ENCODE measurements at places on chromosomes 12 and 14. TPM values are rescaled to one million over a fixed set of nuclear protein-coding genes. Genes with fewer than 3 reads are reported as not detected.

Gene NXPH4
- 1.4 TPM for polyA plus RNA-seq

Gene MUCL1
- not detected for polyA plus RNA-seq

Gene RERGL
- polyA plus RNA-seq, result not detected

Gene AGAP2
- polyA plus RNA-seq, result 4.0 TPM

Gene TRHDE
- not detected for polyA plus RNA-seq

Gene SDS
- polyA plus RNA-seq, result not detected

Gene WBP11
- 60.5 TPM for polyA plus RNA-seq

Gene PSMC6
- 70.9 TPM for polyA plus RNA-seq

Gene RERG
- polyA plus RNA-seq, result not detected

Gene GALNT16
- polyA plus RNA-seq, result not detected

Gene DDX24
- 155 TPM for polyA plus RNA-seq

Gene CPNE8
- polyA plus RNA-seq, result 0.50 TPM

Gene CPNE6
- not detected for polyA plus RNA-seq

Gene LRRK2
- 8.3 TPM for polyA plus RNA-seq

Gene RBMS2
- polyA plus RNA-seq, result 0.69 TPM

Gene LRRC10
- not detected for polyA plus RNA-seq

- no peak for DNase-seq
Observed at GRCh38 chr14:102238131-102238530, 66.8 kb downstream of the MOK start.

- peak; percentile 18 for DNase-seq
Observed at GRCh38 chr12:27220055-27220987, 23.8 kb upstream of the STK38L start.

DNA sequence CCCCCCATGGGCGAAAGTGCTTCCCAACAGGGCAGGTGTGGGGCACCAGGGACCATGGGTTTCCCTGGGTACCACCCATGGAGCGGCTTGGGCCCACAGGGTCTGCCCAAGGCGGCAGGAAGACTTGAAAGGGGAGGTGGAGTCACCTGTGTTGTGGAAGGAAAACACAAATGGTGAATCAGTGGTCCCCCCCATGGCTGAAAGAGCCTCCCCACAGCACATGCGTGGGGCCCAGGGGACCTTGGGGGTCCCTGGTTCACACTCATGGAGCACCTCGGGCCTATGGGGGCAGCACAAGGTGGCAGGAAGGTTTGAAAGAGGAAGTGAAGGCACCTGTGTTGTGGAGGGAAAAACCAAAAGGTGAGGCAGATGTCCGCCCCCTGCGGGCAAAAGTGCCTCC lies 581.9 kb downstream of the ALG10 start:
- no peak for DNase-seq

- no peak for DNase-seq
Observed at GRCh38 chr14:74591899-74592298, 20.1 kb downstream of the LTBP2 start.

- DNase-seq, result no peak
Observed at GRCh38 chr14:41872931-41873685, 266.4 kb downstream of the LRFN5 start.

DNA sequence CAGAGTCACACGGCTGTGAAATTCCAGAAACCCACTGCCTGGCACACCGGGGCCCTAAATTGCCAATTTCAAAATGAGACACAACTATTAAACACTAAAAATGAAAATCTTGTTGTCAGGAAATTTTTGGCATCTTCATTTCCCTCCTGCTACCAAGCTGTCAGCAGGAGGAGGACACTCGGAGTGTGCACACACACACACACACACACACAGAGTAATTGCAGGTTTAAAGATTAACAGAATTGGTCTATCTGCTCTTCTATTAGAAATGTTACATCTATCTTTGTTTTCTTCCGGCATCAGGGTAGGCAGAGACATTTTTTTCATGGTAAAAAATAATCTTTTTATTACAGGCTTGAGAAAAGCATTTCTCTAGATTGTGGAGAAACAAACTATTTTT lies 314.2 kb downstream of the EGLN3 start:
- no peak for DNase-seq

GRCh38 chr12:67415473-67415872 lies 146.3 kb downstream of the CAND1 start:
- no peak for DNase-seq

DNA sequence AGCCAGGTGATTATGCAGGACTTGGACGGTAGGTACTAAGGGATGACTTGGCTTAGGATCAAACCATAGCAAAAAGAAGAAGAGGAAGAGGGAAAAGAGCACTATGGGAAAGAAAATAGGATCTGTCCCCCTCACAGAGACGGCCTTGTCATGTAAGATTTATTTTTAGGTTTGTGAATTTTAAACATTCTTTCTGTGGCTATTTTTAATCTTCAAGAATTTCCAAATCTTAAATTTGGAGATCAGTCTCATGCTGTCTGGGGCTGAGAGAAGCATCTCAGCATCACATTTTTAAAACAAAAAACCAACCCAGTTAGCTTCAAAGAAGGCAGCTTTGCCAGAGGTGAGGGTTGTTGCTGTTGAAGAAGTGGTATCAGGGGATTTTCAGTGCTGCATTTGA lies 52.6 kb upstream of the STRN3 start:
- DNase-seq, result no peak

DNA sequence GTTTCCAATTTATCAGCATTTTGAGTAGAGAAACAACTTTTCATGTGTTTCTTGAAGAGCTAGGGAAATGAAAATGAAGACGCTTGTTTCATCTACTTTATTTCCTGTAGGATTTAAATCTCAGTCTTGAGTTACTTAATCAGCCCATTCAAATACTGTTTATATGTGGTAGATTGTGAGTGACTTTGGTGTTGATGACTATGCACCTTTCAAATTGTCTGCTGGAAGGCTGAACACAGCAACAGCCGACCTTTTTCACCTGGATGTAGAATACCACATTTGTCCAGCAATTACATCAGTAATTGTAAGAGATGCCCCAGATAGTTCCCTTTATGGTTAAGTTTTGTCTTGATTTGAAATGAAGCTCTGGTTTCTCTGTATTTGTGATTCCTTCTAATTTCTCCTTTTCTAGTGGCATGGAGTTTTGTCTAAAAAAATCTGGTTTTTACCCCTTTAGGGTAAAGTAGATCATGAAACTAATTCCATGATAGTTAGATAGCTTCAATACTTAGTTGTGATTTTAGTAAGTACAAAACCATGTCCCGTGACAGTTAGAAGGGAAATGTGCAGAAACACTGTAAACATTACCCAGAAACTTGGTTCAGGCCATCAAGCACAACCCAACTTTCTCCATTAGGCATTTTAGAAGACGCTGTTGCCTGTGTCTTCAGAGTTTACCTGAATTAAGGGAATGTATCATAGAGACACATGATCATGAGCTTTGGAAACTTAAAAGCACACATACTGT lies 165.0 kb downstream of the SRGAP1 start:
- DNase-seq, result no peak

GRCh38 chr14:33909380-33910084 lies 41.3 kb downstream of the EGLN3 start:
- no peak for DNase-seq

- no peak for DNase-seq
Observed at GRCh38 chr12:89839444-89839843, 130.8 kb upstream of the ATP2B1 start.

DNA sequence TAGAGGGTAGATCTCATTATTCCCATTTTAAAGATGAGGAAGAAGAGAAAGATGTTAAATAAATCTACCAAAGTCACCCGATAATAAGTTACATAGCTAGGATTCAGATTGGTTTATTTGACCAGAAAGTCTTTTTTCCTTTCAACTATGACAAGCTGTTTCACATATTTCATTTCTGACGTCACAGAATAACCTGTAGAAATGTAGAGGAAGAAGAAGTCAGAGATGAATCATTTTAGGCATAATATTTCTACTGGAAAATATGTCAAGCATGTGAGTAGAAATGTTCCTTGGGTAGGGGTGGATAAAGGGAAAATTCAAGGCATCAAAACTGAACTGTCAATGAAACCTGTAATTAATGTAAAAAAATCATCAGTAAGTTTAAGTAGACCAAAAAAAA lies 107.0 kb downstream of the MGST1 start:
- DNase-seq, result no peak

DNA sequence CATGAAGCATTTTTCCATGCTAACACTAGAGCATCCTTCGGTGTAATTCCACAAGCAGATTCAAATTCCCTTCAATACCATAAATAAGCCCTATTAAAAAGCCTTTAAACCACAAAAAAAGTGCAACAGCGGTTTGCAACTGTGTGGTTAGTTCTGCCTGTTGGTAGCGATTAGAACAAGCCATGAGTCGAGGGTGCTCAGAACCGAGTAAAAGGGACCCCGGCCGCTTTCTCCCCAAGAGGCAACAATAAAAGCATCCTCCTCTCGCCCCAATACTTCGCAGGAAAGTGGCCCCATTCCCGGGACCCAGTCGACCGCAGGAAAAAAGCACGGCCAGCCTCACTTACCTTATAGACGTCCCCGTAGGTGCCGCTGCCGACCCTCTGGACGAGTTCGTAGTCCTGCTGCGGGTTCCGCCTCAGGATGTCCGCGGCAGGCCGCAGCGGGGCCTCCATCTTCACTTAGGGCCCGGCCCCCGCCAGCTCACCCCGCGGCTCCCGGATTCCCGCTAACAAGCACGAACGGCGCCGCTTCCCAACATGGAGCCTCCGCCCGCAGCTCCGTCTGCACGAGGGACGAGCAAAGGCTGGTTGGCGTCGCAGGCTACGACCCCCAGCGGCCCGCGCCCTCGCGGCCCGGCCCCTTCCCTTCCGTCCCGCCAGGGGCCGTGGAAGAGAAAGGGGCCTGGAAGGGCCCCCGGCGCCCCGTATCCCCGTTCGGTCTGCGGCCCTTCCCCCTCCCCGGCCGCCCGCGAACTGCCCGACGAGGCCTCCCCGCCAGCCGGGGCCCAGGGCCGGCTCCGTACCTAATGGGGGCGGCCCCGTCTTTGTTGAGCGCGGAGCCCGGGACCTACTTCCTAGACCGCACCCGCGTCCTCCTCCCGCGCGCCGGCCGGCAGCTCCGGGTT lies 521 bp downstream of the MAP4K5 start:
- DNase-seq, result peak; percentile 28

DNA sequence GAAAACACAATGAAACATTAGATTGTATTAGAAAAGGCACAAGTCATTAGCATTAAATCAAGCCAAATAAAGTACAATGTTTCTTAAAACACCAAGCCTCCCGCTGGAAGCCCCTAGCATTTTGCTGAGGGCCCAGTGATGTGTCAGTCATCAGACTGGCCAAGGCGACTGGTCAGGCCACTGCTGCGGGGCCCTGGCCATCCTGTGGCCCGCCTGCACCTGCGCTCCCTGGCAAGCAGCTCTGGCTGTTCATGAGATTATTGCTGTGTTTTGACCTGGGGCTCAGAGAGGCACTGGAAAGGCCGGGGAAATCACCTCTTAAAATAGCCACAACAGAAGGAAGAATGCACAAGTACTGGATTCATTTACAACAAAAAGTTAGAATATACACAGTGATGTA lies 24.2 kb upstream of the AMN start:
- DNase-seq, result no peak

DNA sequence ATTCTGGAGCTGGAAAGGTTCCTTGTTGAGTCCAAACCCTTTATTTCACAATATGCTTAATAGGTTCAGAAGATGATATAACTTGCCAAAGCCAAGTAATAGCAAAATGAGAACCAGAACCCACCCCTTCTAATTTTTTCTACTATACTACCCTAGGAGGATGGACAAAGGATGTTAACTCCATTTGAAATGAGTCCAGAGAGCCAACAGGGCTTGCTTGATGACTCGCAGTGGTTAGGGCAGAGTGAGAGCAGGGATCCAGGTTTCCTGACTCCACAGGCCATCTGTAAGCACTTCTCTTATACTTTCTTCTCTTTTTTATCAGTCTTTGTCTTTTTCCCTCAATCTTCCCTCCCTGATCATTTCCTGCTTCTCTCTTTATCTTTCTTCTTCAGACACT lies 668.1 kb downstream of the MED13L start:
- DNase-seq, result no peak

DNA sequence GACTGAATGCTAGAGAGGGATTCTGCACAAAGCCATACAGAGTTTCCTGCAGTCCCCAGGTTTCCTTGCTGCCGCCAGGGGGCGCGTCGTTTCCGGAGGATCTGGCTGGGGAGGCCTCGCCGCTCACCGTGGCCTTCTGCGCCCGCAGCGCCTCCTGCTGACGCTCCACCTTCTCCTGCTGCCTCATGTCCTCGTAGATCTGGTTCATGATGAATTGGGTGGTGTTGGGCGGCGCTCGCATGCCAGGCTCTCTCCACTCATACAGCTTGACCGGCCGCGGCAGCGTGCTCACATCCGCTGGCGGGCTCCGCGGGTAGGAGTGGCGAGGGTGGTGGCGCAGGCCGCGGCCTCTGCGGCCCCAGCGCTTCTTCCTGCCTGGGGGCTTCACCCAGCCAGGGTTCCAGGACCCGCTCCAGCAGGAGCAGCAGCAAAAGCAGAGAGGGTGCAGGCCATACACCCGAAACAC lies 987 bp downstream of the CCER1 start:
- no peak for DNase-seq

DNA sequence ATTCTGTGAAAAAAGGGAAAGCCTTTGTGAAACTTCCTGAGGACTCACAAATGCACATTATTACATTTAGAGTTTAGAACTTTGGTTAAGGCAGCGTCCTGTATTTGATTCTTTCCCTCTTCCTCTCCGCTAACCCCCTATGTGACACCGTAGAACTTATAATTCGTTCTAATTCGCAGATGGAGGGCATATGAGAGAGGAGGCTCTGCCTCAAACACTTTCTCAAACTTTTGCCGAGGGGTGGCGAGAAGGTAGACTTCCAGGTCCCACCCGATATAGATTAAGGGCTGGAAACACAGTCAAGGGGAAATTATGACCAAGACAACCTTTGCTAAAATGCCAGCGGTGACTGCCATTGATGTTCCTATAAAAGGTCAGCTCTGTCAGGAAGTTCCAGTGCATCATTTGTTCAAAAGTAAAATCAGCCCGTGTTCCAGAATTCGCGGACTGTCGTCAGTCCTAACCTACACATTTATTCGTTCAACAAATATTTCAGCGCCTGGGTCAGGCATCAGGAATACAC lies 904 bp upstream of the PAPOLA start:
- no peak for DNase-seq

- no peak for DNase-seq
Observed at GRCh38 chr12:69840727-69841126, 15.7 kb downstream of the MYRFL start.

- DNase-seq, result no peak
Observed at GRCh38 chr12:15662983-15663659, 126.1 kb downstream of the EPS8 start.

DNA sequence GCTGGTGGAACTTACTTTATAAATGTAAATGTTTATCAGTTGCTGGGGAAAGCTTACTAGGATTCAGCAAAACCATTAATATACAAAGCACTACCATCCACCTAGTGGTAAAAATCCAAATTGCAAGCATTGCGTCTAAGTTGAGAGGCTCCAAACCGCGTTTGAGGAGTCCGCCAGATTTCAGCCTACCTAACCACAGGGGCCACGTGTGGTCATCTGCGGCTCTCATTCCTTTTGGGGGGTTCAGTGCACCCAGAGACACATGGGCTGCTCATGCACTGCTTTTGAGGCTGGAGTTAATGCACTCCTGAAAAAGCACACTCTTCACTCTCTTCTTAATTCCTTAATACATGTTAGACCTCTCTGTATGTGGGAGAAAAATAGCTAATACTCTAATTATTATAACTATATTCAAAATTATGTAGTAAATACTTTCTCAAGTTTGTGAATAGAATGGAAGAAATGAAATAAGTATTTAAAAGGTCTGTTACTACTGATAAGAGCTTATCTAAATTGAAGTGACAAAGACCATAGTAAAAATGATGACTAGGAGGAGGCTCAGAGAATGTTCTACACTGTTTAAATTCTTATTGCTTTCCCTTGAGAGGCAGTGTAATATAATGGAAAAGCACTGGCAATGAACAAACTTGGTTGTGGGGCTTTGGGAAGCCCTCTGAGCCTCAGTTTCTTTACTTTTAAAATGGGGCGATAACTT lies 41.4 kb upstream of the MANSC4 start:
- peak; percentile 17 for DNase-seq

- DNase-seq, result no peak
Observed at GRCh38 chr12:25906651-25907340, 51.7 kb upstream of the RASSF8 start.
